Activated CD8-positive, alpha-beta memory T cell treated with anti-CD3 and anti-CD28 coated beads for 1 hour (primary cell): ENCODE measurements at places on chromosomes 3 and 15.

DNA sequence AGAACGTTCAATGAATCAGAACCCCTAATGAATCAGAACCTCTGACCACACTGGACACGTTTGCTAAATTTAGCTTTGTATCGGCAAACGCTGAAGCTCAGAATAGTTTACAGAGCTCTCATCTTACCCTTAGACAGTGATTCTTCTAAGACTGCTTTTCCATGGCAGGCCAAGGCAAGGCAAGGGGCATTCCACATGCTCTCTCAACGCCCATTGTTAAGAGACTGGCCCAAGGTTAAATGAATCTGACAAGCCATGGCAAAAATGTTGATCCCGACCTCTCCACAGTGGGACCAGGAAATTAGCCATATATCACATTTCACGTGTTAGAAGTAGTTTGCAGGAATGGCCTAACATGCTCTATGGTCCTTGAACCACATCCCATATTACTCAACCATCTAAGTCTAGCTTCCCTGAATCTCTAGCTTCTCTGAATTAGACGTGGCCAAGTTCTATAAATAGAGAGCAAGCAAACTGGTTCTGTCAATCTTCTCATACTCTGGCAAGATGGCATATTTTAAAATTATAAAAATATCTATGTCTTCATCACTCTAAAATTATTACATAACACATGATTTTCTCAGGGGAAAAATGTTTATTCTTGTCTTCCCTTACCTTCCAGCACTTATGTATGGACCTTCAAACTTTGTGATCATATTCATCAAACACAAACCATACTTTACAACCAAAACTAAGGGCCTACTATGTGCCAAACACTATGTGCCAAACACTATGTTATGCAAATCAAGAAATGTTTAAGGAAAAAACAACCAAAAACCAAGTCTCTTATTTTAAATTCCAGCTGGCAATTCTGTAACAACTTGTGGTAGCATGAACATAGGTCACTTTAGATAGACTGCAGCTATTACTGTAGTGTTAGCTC is 54.3 kb downstream of the AAGAB start:
- DNase-seq: no peak

GRCh38 chr3:171257251-171258203 is 202.7 kb downstream of the TNIK start:
- DNase-seq: no peak

DNA sequence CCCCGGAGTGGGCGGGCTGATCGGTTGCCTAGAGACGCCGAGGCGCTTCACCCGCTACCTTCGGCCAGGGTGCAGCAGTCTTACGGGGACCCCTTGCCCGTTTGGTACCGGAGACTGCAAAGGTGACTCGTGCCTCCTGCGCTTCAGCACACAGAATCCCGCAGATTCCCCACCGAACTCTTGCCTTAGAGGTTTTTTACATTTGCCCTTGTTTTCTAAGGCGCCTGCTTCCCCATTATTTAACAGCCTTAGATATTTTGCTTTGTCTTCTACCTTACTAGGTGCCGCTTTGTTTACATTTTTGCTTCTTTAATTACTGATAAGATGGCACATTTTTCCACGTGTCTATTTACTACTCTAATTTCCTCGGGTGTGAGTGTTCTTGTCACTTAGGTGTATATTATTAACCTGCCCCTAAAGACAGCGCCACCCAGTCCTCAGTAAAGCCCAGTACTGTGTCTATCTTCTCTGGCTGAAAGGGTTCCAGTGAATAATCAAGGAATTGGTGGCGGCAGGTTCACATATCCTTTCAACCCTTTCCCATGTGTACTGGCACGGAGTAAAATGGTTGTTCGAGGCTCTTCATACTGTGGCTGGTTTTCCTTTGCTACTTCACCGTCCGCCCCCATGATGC is 573 bp upstream of the CEP152 start:
- no peak for DNase-seq

- no peak for DNase-seq
Observed at GRCh38 chr15:100350434-100351226, 8.9 kb upstream of the ADAMTS17 start.

DNA sequence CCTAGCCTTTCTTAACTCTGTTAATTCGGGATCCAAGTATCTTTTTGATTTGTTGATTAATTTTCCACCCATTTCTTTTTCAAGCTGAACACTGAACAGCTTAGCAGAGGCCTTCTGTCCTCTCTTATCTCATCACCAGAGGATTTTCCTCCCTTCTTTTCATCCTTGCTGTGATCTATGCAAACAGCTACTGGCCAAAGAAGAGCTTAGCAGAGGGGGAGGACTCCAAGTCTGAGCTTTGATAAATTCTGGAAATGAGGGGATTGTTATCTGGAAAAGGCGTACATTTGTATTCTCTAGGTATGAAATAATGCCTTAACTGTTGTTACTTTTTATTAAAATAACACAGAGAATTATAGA is 13.4 kb downstream of the DZIP3 start:
- no peak for DNase-seq

GRCh38 chr3:184676927-184677326 is 34.9 kb downstream of the MAGEF1 start:
- no peak for DNase-seq

DNA sequence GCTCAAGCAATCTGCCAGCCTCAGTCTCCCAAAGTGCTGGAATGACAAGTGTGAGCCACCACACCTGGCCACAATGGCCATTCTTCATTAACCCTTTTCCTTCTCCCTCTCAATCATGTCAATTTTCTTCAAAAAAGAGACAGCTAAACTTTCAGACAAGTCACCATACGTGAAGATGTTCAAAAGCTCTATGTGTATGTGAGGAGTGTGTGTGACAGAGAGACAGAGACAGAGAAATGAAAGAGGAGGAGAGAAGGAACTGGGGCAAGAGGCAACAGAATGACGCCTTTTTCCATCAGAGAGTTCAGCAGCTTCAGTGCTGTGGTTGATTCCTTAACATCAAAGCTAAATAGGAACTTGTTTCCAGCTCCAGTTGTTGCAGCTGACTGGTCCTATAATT is 27.4 kb downstream of the OSBPL10 start:
- DNase-seq: no peak

DNA sequence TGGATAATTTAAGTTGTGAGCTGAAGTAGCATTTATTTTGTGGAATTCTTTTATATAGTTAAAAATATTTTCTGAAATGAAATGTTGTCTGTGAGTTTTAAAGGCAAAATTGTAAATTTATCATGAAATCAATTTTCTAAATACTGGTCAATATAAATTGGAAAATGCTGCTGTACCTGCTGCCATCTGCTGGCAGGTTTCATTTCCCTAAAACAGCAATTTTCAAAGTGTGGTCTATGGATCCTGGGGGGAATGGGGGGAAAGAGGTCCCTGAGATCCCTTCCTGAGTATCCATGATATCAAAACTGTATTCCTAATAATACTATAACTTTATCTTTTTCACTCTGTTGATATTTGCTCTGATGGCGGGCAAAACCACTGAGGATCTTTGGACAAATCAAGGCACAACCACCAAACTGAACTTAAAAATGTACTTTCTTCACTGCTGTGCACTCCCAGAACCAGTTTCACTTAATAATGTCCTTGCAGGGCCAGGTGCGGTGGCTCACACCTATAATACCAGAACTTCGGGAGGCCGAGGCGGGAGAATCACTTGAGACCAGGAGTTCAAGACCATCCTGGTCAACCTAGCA is 17.2 kb upstream of the CCR4 start:
- no peak for DNase-seq

DNA sequence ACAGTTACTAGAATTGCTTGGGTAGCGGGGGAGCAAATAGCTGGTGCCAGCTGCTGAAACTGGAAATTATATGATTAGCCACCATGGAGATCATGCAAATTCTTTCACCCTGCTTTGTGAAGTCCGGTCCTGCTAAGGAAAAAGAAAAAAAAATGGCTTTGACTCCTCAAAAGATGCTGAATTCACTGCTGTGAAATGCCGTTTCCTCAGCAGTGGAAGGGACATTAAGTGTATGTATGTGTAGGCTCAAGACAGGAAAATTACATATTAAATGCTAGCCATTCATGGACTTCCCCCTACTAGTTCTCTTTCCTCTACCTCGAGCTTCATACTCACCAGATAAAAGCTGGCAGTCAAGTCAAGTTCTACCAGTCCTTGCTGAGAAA is 81.9 kb upstream of the ZBED2 start:
- no peak for DNase-seq

DNA sequence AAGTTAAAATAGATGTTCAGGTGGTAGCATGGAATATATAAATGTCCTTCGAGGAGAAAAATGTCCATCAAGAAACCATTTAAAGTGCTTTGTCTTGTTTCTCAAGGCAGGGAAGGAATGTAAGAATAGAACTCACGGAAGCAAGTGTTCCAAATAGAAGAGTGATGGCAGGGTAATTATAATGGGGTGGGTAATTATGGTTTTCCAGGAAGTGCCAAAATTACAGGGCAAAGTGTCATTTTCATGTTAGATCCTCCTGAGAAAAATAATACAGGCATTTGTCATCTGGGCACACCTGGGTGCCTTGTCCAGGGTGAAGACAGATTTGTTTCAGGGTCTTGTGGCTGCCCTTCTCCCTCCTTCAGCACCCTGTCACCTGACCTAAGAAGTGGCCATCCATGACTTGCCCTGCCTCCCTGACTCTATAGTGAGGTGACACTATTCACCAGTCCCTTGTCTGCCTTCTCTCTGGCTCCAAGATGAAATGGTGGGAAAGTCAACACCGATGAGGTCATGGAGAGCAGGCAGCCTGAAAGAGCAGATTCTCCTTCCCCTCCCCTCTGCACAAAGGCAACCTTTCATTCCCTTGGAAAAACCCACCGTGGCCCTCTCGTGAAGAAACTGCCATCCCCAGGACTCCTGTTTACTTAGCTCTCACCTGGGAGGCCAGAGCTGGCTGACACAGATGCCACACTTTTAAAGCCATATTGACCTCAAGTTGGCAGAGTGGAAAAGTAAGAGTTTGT is 45.1 kb upstream of the AMOTL2 start:
- no peak for DNase-seq

DNA sequence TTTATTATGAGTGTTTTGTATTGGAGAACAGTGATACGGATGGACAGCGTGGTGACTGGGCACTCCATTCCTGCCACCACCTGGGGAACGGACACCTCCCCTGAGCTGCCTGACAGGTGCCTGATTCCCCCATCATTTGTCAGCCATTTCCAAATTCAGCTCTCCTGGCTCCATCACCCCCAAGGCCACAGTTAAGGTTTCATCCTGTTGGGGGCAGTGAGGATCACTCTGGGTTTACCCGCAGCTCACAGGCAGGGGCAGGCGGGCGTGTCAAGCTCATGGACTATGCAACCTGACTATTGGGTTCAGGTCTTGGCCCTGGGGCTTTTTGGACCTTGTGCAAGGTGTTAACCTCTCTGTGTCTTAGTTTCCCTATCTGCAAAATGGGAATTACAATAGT is 76.3 kb downstream of the RAB11A start:
- DNase-seq: no peak

DNA sequence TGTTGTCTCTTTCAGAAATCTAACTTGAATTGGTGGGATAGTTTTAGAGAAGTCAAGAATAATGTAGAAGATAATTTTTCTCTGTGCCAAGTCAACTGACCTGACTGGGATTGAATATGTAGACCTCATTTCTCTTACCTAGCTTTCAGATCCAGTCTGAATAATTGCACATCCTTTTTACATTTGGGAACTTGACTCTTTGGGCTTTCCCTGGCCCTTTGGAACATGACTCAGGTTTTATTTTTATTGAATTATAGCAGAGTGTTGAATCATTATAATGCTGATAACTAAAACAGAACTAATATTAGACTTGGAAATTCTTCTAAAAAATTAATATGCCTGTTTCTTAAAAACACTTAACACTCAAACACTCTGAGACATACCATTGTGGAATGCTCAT is 76.5 kb downstream of the PFN2 start:
- no peak for DNase-seq

DNA sequence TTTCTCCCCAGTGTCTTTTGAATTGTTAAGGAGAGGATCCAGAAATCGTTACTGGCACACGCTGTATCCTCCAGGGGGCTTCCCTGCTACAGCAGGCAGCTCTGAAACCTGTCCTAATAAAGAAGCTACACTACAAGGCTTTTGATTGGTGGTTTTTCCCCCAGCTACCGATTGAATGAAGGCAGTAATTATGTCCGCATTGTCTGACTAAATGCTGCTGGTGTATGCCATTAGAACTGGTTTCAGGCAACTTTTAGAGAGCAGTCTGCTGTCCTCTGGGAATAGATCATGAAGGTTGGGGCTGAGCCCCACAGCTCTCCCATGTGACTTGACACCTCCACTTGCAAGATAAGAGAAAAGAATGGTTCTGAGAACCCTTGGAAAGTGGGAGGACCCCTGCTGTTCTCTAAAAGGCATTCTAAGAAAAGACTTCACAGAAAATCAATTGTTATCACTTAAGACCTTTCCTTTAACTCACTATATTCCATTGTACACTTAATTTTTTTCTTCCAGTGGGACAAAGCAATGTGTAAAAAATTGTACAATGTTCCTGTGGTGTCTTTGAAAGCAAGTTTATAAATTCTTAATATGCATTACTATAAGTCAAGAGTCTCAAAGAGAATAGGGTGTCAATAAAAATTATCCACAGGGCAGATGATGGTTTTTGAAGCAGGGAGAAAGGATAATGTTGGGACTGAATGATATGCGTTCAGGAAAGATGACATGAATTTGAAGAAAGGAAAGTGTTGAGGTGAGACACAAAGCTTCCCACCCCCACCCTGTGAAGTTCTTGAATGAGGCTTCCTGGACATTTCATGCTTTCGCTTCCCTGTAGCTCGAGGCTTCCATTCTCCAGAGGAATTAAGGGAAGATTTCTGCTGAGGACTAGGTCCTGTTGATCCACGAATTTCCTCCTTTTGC is 53.0 kb upstream of the DAZL start:
- no peak for DNase-seq

DNA sequence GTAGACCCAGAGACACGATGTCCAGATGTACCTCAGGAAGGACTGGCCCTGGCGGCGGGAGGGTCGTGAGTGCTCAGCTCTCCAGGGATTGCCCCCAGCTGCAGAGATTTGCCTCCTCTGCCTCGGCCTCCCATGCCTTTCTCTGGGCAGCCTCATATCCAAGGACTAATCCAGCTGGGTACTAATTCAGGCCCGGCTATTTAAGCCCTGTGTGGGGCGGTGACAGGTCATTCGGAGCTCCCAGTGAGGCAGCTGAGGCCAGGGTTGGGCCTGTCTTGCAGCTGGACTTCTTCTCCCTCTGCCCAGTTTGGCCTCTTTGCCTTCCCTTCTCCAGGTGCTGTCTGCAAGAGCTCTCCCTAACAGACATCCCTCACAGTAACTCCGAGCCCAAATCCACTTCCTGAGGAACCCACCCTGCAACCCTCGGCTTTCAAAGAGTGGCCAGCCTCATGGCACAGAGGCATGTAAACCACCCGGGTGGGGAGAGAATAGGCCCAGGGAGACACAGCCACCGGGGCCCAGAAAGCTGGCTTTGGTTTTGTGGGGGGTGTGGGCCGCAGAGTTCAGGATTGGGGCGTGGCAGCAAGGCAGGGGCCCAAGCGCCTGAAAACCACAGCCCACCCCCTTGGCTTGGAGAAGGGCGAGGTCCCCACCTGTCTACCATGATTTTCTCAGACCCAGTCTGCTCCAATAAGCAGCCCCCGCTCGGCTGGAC is 85.8 kb downstream of the PPCDC start:
- DNase-seq: no peak
